ENCODE measurements at places on chromosomes 5 and 9.

DNA sequence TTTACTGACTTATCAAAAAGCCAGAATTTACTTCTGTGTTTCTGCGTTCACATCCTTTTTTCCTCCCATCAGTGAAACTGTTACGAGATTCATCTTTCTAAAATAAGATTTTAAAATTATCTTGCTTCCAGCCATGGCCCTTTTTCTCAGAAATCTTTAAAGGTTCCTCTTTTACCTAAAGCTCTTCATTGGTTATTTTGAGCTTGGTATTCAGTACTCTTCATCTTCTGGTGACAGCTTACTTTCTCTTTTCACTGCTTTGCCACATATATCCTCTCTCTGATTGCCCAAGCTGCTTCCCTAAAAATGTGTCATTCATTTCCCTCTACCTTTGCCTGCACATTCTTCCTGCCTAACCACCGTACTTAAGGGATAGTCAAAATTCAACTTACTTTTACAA is 32.3 kb downstream of the TGFBR1 start:
- no peak for DNase-seq

DNA sequence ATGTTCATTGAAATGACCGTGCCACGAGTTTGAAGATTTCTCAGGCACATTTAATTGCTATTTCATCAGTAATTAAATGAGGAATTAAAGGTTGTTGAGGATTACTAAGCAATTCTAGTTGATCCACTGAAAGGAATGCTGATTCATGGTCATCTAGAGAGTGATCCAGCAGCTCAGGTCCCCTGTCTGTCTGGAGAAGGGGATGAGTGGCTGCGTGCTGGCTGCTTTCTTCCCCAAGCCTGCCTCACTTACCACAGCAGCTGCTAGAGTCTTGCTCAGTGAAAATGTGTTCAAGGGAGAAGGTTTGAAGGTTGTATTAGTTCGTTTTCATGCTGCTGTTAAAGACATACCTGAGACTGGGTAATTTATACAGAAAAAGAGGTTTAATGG is 7.8 kb upstream of the TGFBI start:
- no peak for DNase-seq

GRCh38 chr9:3008091-3008490 is 164.2 kb upstream of the PUM3 start:
- DNase-seq = no peak

GRCh38 chr9:126643945-126644527 is 30.3 kb downstream of the LMX1B start:
- DNase-seq = no peak

DNA sequence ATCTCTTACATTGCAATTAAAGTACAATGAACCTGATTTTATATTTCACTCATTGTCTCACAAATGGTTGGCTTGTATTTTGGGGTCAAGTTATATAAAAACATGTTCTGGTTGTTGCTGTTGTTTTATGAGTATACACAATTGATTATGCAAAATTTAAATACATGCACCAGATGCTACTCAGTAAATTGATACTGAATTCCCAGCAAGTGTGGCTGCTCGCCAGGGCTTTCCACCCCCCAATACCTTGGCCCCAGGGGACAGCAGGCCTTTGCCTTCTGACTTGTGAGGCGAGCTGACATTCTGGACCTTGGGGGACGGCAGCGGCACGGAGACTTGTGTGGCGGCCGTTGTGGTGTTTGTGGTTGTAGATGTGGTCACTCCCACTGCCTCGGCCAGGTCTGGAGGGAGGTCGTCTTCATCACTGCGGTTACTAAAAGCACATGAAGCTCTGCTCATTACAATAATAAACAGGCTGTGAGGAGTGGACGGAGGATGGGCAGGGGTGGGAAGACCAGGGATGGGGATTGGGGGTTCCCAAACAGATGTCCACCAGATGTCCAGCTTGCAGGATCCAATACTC is 27.0 kb upstream of the FRRS1L start:
- no peak for DNase-seq

DNA sequence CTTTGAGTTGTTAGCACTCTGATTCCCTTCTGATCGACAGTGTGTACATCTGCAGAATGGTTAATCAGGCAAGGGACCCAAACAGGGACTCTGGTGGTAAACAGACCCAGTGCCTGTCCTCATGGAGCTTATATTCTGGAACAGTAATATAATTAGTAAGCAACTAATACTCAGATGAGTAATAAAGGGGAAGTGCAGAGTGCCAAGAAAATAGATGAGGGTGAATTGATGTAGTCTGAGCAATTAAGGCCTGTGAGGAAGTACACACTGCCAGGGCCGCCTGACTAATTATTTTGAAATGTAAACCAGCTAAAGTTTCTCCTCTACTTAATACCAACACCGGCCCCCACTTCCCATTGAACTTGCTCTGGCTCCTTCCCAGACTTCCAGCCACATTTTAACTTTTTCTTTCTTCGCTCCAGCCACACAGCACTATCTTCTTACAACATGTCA is 4.2 kb downstream of the DHX29 start:
- no peak for DNase-seq

GRCh38 chr5:120446068-120446492 is 18.0 kb upstream of the PRR16 start:
- DNase-seq = no peak

GRCh38 chr5:151565971-151566370 is 25.2 kb downstream of the FAT2 start:
- DNase-seq = no peak

DNA sequence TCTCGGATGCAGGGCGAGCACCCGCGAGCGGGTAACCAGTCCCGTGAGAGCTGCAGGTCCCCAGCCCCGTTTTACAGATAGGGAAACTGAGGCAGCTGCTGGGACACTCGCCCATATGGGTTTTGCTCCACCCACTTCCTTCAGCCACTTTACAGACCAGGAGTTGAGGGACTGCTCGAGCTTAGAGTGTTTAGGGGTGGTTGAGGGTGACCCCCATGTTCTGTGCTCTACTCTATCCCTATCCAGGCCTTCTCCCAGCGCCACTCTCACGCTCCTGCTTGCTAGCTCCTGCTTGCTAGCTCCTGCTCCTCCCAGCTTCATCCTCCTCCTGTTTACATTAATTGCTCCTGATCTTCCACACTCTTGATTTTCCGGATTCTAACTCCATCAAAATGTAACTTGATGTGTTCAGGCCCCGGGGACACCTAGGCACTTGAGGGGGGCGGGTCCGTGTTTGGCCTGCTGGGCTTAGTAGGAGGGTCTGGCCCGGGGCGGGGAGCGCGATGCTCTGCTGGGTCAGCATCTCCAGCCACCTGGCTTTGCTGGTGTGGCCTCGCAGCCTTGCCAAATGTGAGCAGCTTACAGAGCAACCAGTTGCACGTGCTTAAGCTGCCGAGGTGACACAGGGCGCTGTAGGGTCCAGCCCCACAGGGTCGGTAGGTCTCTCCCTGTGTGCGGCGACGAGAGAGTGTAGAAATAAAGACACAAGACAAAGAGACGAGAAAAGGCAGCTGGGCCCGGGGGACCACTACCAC is 1.5 kb upstream of the PTGES2 start:
- peak; percentile 48 for DNase-seq

- DNase-seq = no peak
These were observed 76.3 kb upstream of the ORM1 start for GRCh38 chr9:114246558-114246957.

GRCh38 chr5:143341807-143342570 is 61.5 kb downstream of the NR3C1 start:
- DNase-seq = no peak

DNA sequence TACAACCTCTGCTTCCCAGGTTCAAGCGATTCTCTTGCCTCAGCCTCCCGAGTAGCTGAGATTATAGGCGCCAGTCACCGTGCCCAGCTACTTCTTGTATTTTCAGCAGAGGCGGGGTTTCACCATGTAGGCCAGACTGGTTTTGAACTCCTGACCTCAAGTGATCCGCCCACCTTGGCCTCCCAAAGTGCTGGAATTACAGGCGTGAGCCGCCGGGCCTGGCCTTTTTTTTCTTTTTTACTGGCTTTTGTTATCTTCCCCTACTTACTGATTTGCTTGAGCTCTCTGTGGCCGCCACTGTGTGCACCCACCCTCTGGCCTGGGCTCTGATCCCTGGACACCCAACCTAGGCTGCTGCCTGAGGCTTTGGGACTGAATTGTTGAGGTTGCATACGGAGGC is 60.3 kb downstream of the ANKRD33B start:
- no peak for DNase-seq

DNA sequence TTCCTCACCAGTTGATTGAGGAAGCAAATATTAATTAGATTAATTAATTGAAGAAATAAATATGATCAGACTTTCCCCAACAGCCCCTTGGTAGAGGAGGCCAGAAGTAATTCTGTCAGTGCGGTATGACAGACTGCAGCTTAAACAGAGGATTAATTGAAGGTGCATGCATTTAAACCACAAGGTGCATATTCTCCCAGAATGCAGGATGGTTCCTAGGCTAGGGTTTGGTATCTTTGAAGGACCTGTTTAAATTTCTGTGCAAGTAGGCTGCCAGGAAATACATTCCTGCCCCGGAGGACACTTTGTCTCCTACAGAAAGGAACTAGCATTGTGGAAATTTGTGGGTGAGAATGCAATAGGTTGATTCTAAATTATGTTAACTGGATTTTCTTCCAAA is 50.5 kb upstream of the PALM2AKAP2 start:
- DNase-seq = no peak

GRCh38 chr9:129027224-129027684 is 877 bp downstream of the SH3GLB2 start:
- DNase-seq = no peak

DNA sequence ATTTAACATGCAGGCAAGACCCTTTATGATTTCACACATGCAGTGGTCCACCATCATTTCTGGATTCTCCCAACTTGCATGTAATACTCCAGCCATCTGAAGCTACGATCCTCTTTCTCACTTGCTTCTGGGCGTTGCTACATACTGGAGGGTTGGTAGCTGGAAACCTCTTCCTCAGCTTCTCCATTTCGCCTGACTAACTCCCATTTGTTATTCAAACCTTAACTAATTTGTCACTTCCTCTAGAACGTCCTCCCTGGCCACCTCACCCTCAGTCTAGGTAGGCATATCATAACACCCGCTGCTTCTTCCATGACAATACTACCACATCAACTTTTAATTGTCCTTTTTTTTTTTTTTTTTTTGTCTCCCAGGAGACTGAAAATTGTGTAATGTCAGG is 72.6 kb upstream of the EQTN start:
- DNase-seq = no peak
